MCF 10A (cell line): ENCODE measurements at places on chromosomes 13 and 19. TPM values are rescaled to one million over a fixed set of nuclear protein-coding genes. Genes with fewer than 3 reads are reported as not detected.

The SHISA2 gene
- 0.86 and 1.2 TPM in 2 replicates for total RNA-seq

The ZNF470 gene
- total RNA-seq, result not detected in 2 replicates

The PINLYP gene
- total RNA-seq, result 0.74 TPM in 1 of 2 replicates, not detected in the other

The FCER2 gene
- total RNA-seq, result not detected in 2 replicates

The ZNF575 gene
- total RNA-seq, result 0.81 and 1.1 TPM in 2 replicates

DNA sequence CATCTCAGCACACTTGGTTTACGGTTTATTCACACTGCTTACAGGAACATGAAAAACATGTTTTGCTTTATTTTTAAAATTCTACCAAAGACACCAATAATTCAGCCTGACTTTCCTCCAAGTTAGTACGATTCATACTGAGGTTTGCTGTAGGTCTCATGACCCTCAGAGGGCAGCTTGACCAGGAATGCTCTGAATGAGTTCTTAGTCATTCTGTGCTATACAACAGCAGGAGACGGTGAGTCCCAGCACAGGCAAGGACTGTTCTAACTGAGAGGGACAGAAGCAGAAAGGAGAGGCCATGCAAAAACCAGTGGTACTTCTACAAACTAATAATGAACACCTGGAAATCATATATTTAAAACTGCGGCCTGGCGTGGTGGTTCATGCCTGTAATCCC, 6.4 kb downstream of the GRTP1 start:
- no peak for DNase-seq

- DNase-seq, result no peak
Measured at GRCh38 chr13:23949736-23950135, 52.4 kb upstream of the C1QTNF9B start.

DNA sequence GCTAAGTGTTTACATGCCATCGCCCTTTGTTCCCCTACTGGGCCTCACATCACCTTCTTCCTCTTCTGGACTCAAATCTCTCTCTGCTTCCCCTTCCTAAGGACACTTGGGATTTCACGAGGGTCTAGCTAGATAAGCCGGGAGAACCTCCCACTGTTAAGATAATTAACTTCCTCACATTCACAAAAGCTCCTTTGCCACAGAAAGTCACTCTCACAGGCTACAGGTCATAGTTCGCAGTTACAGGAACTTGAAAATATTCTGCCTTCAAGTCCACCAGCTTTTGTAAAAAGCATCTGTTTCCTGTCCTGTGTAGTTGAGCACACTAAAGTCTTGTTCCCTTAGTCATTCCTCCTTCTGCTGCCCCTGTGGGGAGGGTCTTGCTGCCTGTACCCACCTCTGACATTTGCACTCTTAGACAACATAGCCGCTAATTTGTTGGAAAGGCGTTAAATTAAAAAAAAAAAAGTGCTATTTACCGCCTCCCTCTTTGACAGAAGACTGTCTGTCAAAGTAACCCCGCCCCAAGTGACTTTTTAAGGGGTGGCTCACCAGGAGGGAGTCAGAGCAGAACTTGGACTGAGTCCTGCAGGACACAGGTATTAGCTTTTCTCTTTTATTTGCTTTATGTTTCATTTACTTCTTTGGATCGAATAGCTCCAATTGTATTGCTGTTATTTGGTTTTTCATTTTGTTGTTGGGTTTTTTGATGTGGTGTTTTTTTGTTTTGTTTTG, 26.8 kb upstream of the CEACAM21 start:
- DNase-seq, result no peak

DNA sequence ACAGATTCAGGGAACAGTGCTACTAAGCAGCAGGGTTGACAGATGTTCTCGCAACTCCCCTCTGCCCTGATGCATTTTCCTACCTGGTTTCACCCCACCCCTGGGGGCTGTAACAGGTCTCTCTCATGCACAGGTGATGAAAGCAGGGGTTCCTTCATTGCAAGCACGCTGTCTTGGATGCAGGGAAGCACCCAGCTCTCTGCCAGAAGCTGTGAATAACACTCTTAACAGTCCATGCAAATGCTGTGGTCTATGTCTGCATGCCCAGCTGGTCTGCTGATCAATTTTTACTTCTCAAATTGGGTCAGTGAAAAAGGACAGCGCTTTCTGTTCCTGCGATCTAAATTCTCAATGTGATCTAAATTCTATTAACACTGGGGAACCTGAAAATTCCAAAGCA, 246.3 kb upstream of the TSHZ3 start:
- DNase-seq, result no peak

DNA sequence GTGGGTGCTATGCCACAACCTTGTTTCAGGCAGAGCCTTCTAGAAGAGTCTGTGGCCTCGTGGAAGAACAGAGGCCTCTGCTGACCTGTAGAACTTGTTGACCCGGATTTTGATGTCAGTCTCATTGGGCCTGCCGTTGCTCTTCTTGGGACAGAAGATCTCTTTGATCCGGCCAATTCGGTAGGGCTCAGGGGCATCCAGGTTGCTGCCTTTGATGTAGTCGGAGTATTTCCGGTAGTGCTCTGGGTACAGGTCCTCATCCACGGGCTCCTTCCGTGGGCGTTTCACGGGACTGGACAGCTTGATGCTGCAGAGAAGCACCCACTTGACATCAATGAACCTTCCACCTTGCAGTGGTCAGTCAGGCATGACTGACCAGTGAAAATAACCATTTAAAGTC, 24.0 kb upstream of the EIF3G start:
- no peak for DNase-seq
